ENCODE measurements at places on chromosomes 6 and 20. TPM values are rescaled to one million over a fixed set of nuclear protein-coding genes. Genes with fewer than 3 reads are reported as not detected.

GRCh38 chr6:161413355-161413771, 139.5 kb upstream of the AGPAT4 start:
- peaks cover 3% of the 10 kb centered on the region for H3K27me3 ChIP-seq
- DNase-seq = no peak
- H3K36me3 ChIP-seq = no peaks in the 10 kb centered on the region
- H3K27ac ChIP-seq = no peak overlapping the region
- no peak overlapping the region for H3K4me3 ChIP-seq
- H3K4me1 ChIP-seq = no peaks in the 10 kb centered on the region

Gene MYB
- 0.13 TPM for polyA plus RNA-seq

DNA sequence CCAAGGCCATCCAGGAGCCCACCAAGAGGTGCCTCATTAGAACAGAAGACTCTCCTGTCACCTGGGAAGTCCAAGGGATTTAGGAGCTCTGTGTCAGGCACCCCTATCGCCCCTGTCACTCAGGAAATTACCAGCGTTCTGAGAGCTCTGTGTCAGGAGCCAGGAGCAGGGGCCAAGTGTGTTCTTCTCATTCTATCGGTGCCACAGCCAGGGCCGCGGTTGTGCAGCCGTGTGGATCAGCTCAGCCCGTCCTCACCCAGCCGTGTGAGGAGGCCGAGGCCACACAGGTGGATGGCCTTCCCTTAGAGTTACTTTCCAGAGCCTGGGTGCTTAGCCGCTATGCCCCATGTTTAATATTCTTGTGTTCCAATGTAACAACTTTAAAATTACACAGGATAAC, 9.8 kb downstream of the MTG2 start:
- peaks cover 7% of the 10 kb centered on the region for H3K4me1 ChIP-seq
- no peaks in the 10 kb centered on the region for H3K27me3 ChIP-seq
- H3K4me3 ChIP-seq = no peak overlapping the region
- H3K36me3 ChIP-seq = no peaks in the 10 kb centered on the region

DNA sequence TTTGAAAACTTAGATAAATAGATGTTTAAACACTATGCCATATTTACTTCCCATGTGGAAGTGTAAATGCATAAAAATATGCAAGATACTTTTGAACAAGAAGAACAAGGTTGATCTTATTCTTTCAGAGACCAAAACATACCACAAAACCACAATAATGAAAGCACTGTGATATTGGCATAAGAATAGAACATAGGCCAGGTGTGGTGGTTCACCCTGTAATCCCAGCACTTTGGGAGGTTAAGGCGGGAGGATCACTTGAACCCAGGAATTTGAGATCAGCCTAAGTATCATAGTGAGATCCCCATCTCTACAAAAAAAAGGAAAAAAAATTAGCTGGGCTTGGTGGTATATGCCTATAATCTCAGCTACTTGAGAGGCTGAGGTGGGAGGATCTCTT, 66.5 kb downstream of the KCNS1 start:
- no peak overlapping the region for H3K4me3 ChIP-seq
- peaks cover 49% of the 10 kb centered on the region for H3K4me1 ChIP-seq
- no peaks in the 10 kb centered on the region for H3K27me3 ChIP-seq
- peak overlapping the region; percentile 72 for H3K27ac ChIP-seq
- DNase-seq = no peak
- H3K36me3 ChIP-seq = peaks cover 9% of the 10 kb centered on the region

DNA sequence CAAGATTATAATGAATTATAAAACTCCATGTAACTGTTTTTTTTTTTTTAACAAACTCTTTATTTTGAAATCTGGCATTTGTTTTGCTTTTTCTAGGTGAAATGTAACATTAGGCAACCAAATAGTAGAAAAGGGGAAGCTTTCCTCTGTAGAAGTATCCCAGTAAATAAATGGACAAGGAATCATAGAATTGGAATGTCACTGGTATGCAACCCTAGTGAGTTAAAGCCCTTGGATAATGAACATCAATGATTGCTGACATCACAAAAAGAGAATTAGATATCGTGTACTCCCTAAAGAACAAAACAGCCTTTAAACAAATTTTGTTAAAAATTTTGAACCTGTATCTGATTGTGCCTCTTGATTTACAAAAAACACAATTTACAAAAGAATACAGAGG, 93.9 kb upstream of the OGFRL1 start:
- no peaks in the 10 kb centered on the region for H3K36me3 ChIP-seq
- DNase-seq = no peak
- peaks cover 12% of the 10 kb centered on the region for H3K4me1 ChIP-seq
- no peak overlapping the region for H3K4me3 ChIP-seq

Gene CRISP3
- not detected for polyA plus RNA-seq

Gene BPI
- polyA plus RNA-seq = not detected

DNA sequence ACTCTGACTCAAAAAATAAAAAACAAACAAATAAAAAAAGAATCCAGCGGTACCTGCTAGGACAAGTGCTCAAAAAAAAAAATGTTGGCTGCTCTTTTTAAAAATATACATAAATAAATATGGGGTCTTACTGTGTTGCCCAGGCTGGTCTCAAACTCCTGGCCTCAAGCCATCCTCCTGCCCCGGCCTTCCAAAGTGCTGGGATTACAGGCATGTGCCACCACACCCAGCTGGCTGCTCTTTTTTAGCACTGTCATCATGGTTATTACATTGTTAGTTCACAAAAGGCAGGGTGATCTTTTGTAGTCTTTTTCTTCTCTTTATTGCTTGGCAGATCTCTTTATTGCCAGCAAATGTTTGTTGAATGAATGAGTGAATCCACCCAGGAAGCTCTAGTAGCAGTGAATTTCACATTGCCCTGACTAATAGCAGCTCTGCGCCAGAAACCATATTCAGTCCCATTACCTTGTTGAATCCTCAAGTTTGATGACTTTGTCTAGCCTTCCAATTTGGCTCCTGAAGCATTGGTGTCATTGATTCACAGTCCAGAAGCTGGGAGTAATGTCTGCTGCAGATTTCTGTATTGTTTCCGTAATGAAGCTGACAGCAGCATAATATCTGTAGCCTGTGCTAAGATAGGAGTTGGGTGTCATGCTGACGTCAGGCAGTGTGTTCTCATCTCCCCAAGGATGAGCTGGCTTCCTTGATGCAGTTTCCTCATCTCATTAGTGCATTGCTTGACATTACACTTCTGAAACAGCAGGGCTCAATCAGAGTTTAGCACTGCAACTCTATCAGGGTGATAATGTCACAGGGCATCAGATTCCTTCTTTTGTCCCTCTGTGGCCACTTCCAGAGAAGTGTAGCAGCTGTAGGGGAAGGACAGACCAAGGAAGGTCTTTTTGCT, 84.9 kb upstream of the TGM3 start:
- H3K4me3 ChIP-seq = no peak overlapping the region
- H3K27ac ChIP-seq = no peak overlapping the region
- no peaks in the 10 kb centered on the region for H3K36me3 ChIP-seq
- H3K27me3 ChIP-seq = peaks cover 14% of the 10 kb centered on the region
- no peak for DNase-seq

Gene NOTCH4
- 10.0 TPM for polyA plus RNA-seq

- no peak overlapping the region for H3K27ac ChIP-seq
- H3K27me3 ChIP-seq = no peaks in the 10 kb centered on the region
- H3K4me3 ChIP-seq = no peak overlapping the region
- no peaks in the 10 kb centered on the region for H3K4me1 ChIP-seq
- no peaks in the 10 kb centered on the region for H3K36me3 ChIP-seq
Observed at GRCh38 chr6:170057034-170057734, 233.7 kb downstream of the DLL1 start.

Gene SLC17A9
- 8.4 TPM for polyA plus RNA-seq

Gene ATP6V1G2
- 0.69 TPM for polyA plus RNA-seq

GRCh38 chr20:58852543-58853271, at the start of gene GNAS:
TSS of gene GNAS (plus strand) at chr20:58852716.
- H3K27ac ChIP-seq = no peak within 1 kb of the TSS
- H3K4me1 ChIP-seq = peaks cover 28% of the 10 kb centered on the region
- H3K4me3 ChIP-seq = peak within 1 kb of the TSS; percentile 80
- H3K36me3 ChIP-seq = no peaks in the 10 kb centered on the region

- H3K27me3 ChIP-seq = peaks cover 11% of the 10 kb centered on the region
- no peak overlapping the region for H3K4me3 ChIP-seq
- H3K27ac ChIP-seq = no peak overlapping the region
- no peaks in the 10 kb centered on the region for H3K36me3 ChIP-seq
- no peaks in the 10 kb centered on the region for H3K4me1 ChIP-seq
Observed at GRCh38 chr6:115971785-115972184, 88.9 kb downstream of the FRK start.

DNA sequence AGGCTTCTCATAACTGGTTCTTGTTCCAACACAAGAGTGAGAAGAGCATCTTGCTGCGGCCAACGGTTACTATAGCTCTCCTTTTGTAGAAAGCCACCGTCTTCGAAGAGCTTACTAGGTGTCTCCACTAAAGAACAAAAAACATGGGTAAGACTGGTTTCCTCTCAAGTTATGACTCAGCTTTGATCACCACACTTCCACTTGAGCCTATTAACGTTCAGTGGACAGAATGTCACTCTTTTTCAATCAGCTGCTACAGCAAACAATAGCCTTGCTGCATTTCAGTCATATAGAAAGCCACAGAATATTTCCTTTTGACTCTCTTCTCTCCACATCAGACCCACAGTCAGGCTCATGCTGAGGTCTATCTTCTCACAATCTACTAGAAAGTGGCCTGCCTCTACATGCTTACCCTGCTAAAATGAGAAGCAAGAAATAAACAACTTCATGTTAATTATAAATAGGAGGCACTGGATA, 243.5 kb upstream of the PREP start:
- H3K4me1 ChIP-seq = no peaks in the 10 kb centered on the region
- H3K27ac ChIP-seq = no peak overlapping the region
- peaks cover 36% of the 10 kb centered on the region for H3K27me3 ChIP-seq
- no peak for DNase-seq

GRCh38 chr20:58239216-58239615, 10.8 kb upstream of the ANKRD60 start:
- no peak overlapping the region for H3K27ac ChIP-seq
- no peaks in the 10 kb centered on the region for H3K4me1 ChIP-seq
- H3K27me3 ChIP-seq = no peaks in the 10 kb centered on the region
- H3K4me3 ChIP-seq = no peak overlapping the region
- no peak for DNase-seq
- H3K36me3 ChIP-seq = peaks cover under 1% of the 10 kb centered on the region

Gene MYBL2
- 57.3 TPM for polyA plus RNA-seq

Gene HDGFL1
- polyA plus RNA-seq = not detected

GRCh38 chr6:107869871-107870270, 45.8 kb upstream of the SCML4 start:
- no peak for DNase-seq
- no peaks in the 10 kb centered on the region for H3K27me3 ChIP-seq
- H3K27ac ChIP-seq = peak overlapping the region; percentile 60
- H3K4me1 ChIP-seq = peaks cover 40% of the 10 kb centered on the region

Gene FLRT3
- polyA plus RNA-seq = not detected

DNA sequence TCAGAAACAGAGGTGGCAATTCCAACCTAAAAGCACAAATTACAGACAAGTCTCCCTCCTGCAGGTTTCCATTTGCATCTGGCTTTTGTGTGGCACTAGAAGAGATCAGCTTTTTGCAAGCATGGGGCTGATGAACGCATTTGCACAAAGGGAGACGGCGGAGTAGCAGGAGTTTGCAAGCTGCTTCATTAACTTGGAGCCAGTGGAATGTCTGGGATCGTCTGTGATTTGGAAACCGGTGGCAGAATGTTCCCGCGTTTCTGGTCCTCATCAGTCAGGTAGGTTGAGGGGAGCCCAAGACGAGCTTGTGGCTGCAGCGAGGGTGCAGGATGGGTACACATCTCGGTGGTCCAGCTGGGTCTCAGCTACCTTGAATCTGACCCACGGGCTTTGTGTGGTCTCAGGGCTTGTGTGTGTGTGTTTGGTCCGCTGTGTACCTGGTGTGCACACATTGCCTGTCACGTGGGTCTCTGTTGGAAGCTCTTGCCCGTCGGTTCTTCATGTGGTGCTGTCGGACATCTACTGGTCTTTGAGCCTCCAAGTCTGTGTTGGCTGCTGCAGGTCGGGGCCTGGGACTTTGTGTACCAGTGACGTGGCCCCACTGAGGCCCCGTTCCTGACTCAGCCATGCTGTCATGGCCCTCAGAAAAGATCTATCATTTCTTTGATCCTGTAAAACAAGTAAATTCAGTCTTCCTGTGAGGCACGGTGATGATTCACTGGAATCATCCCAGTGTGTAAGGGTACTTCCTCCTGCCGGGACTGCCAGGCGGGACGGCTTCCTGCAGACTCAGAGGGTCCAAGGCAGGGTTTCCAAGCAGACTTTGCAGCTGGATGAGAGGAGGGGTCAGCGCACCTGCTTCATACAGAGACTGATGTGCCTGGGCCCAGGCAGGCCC, 12.4 kb upstream of the MYT1 start:
- H3K27me3 ChIP-seq = peaks cover 25% of the 10 kb centered on the region
- H3K4me3 ChIP-seq = no peak overlapping the region
- no peaks in the 10 kb centered on the region for H3K36me3 ChIP-seq
- no peaks in the 10 kb centered on the region for H3K4me1 ChIP-seq
- no peak for DNase-seq

DNA sequence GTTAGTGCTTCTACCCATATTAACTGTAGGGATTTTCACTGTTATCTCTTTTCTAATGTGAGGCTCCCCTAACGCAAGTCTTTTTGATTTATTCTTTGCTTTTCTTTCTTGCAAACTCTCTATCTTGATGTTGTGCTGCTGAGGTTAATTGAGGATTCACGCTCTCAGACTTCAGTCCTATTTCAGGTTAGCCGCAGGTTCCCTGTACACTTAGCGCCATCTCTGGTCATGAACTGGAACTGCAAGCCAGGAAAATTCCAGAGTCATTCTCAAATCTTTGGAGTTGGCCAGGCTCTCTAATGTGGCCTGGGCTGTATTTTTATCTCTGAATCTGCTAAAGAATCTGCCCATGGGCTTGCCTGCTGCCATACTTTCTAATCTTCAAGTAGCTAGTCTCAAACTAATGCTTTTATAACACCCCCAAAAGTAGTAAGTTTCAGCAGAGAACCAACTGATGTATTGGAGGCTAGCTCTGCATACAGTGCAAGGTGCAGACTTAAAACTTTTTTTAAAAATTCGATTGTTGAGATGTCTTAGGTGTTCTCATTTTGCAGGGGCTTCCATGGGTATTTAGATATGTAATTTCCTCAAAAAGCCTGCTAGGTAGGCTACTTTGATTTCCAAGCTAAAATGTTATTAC, 91.1 kb upstream of the OPRM1 start:
- H3K36me3 ChIP-seq = no peaks in the 10 kb centered on the region
- no peaks in the 10 kb centered on the region for H3K4me1 ChIP-seq
- H3K4me3 ChIP-seq = no peak overlapping the region

Gene THEMIS
- polyA plus RNA-seq = 0.21 TPM

GRCh38 chr6:157258878-157259277, 64.4 kb downstream of the TMEM242 start:
- DNase-seq = no peak
- H3K27ac ChIP-seq = no peak overlapping the region

All from naive B cell (primary cell).